ENCODE measurements at places on chromosomes 3 and 15. TPM values are rescaled to one million over a fixed set of nuclear protein-coding genes. Genes with fewer than 3 reads are reported as not detected.
A peak's percentile ranks its signal among the peaks of the same experiment; 100 is the strongest.

Gene ATP13A4
- not detected for total RNA-seq

Gene CLCN2
- total RNA-seq: 17.0 TPM

Gene CD96
- not detected for total RNA-seq

Gene TMEM207
- not detected for total RNA-seq

Gene RBP2
- total RNA-seq: not detected

Gene LRRC31
- total RNA-seq: 0.04 TPM

Gene SMCO1
- not detected for total RNA-seq

Gene STRA6
- total RNA-seq: 0.29 TPM

Gene SERPINI2
- not detected for total RNA-seq

GRCh38 chr3:10935846-10936631 lies 56.5 kb upstream of the SLC6A1 start:
- DNase-seq: no peak

GRCh38 chr15:69042531-69042930 lies 28.0 kb downstream of the NOX5 start:
- DNase-seq: no peak

- DNase-seq: peak; percentile 2
Observed at GRCh38 chr3:133209871-133210550, 171.8 kb downstream of the TMEM108 start.

GRCh38 chr3:59766200-59766872 lies 716.5 kb upstream of the CFAP20DC start:
- no peak for DNase-seq

- no peak for DNase-seq
Observed at GRCh38 chr15:85297537-85297936, 82.9 kb upstream of the AKAP13 start.

DNA sequence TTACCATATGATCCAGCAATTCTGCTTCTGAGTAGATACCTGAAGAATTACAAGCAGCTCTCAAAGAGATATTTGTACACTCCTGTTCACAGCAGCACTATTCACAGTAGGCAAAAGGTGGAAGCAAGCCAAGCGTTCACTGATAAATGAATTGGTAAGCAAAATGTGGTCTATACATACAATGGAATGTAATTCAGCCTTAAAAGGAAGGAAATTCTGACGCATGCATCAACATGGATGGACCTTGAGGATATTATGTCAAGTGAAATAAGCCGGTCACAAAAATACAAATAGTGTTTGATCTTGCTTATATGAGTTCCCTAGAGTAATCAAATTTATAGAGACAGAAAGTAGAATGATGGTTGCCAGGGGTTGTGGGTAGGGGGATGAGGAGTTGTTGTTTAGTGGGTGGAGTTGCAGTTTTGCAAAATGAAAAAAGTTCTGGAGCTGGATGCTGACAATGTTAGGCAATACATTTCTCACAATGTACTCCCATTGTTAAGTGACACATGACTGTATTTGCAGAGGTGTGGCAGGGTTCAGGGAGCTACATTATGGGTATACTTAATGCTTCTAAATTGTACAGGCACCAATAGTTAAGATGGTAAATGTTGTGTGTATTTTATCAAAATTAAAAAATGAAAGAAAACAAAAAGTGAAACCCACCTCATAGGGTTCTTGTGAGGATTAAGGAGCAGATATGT lies 26.7 kb downstream of the SLC6A1 start:
- no peak for DNase-seq

GRCh38 chr3:195903950-195904290 lies 4.4 kb downstream of the TNK2 start:
- DNase-seq: no peak

DNA sequence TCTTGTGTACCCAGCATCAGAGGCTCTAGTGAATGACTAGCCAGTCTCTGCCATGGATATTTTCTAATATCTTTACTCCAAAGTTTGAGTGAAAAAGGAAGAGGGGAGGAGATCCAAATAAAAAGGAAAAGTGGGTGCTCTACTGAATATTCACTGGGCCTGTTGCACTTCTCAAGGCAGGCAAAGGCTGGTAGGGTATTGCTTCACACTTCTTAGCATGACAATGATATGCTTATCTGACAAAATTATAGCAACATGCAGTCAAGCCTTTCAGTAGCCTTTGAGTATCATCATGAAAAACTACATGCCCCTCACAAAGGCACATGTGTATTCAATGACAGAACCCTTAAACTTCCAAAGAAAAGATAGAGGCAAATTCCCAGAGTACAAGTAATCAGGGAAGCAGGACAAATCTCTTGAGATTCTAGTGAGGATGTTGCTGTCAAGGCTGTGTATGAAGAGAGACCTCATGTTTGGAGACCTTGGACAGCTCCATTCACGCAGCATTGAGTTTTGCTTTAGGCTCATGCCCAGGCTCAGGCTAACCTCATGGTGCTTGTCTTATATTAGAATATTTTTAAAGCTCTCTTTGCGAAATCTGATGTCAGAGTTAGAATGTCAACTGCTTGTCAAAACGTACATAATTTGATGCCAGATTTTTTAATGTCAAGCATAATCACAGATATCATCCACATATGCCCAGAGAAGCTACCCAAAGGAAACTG lies 506.9 kb downstream of the OCA2 start:
- no peak for DNase-seq

- DNase-seq: peak; percentile 49
Observed at GRCh38 chr15:87477737-87478686, 778.5 kb downstream of the NTRK3 start.

GRCh38 chr15:75030023-75030413 lies 6.6 kb downstream of the PPCDC start:
- DNase-seq: no peak

DNA sequence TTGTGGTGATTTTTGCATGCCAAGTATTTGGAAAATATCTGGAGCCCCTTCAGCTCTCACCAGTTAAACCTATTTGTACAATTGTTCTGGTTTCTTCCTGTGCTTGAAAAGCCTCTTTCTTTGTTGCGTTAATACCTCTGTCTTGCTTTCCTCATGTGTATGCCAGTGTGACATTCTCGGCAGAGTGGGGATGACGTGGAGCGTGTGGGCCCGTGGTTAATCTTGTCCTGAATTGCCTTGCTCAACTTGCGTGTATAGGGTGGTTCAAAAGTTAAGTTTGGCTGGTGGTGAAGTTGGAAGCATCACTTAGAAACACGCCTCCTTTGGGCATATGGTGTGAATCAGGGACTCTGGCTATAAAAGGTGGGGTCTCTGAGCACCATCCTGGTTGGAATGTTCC lies 67.1 kb downstream of the IGF1R start:
- no peak for DNase-seq

DNA sequence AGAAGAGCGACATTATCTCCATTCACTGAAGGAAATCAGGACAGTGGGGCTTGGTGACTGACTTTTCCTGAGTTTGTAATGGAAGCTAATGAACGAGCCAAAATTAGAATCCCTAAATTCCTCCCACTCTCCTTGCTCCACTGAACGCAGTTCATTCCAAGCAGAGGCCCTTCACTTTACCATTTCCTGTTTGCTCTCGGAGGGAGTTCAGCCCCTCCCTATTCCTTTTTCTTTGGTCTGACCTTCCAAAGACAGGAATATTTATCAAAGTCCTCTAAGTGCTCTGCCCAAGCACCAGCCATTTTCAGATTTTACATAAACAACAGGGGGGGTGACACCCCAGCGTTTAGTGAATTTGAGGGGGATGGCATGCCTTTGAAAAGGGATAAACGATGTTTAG lies 24.0 kb upstream of the PTPRG start:
- DNase-seq: no peak
